Hematopoietic multipotent progenitor cell (in vitro differentiated cells): ENCODE measurements at places on chromosomes 4 and X. TPM values are rescaled to one million over a fixed set of nuclear protein-coding genes. Genes with fewer than 3 reads are reported as not detected.

DNA sequence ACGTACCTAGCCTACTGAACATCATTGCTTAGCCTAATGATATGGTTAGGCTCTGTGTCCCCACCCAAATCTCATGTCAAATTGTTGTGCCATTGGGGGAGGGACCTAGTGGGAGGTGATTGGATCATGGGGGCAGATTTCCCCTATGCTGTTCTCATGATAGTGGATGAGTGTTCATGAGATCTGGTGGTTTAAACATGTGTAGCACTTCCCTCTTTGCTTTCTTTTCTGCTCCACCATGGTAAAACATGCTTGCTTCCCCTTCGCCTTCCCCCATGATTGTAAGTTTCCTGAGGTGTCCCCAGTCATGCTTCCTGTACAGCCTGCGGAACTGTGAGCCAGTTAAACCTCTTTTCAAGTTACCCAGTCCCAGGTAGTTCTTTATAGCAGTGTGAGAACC is 102.6 kb downstream of the RAPGEF2 start:
- no peak for DNase-seq

- DNase-seq = no peak
Observed at GRCh38 chrX:136055651-136056221, 70.5 kb downstream of the SLC9A6 start.

DNA sequence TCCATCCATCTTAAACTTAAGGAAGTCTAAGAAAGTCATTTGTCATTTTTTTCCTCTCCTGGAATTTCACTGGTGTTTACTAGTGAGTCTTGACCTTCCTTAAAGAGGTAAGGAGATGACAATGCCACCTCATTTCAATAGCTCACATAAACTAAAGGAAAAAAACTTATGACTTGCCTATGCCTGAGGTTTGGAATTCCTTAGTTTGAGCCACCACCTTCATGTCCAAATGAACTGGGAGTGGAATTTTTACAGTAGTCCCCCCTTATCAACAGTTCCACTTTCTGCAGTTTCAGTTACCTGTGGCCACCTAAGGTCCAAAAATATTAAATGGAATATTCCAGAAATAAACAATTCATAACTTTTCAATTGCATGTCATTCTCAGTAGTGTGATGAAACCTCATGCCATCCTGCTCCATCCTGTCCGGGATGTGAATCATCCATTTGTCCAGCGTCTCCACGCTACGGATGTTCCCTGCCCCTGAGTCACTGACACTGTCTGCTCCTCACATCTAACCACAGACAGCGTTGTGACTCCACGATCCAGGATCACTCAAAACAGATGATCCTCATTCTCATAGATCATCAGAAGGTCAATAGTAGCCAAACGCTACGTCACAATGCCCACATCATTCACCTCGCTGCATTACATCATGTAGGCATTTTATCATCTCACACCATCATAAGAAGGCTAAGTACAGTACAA is 177.4 kb downstream of the SH3KBP1 start:
- no peak for DNase-seq

DNA sequence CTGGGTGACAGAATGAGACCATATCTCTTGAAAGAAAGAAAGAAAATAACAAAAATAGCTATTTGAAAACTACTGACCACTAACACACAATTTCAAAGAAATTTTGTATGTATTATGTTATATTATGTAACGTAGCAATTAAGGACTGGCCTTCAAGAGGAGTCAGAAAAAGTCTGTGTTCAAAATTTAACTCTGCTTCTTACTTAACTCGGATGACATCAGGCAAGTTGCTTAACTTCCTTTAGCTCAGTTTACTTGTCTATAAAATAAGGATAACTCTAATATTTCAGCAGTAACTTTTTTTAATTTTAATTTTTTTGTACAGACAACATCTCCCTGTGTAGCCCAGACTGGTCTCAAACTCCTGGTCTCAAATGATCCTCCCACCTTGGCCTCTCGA is 14.6 kb upstream of the PRSS12 start:
- no peak for DNase-seq

- no peak for DNase-seq
Observed at GRCh38 chr4:103002551-103002950, 17.0 kb downstream of the SLC9B1 start.

GRCh38 chr4:1055721-1056590 is 44.5 kb downstream of the FGFRL1 start:
- DNase-seq = peak; percentile 88

DNA sequence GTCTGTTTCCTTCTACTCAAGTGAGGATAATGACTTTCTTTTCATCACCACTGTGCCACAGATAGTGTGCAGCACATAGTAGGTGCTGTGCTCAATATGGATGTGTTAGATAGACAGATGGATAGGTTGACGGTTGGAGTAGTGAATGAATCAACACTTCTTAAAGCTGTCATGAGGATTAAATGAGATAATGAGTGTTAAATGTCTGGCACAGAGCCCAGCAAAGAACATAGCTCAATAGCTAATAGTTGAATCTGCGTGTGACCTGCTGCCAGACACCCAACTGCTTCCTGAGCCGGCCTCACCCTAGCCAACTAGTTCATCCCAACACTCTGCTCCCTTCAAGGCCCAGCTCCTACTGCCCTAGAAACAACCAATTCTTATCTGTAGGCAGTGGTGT is 67.7 kb upstream of the PJA1 start:
- no peak for DNase-seq

DNA sequence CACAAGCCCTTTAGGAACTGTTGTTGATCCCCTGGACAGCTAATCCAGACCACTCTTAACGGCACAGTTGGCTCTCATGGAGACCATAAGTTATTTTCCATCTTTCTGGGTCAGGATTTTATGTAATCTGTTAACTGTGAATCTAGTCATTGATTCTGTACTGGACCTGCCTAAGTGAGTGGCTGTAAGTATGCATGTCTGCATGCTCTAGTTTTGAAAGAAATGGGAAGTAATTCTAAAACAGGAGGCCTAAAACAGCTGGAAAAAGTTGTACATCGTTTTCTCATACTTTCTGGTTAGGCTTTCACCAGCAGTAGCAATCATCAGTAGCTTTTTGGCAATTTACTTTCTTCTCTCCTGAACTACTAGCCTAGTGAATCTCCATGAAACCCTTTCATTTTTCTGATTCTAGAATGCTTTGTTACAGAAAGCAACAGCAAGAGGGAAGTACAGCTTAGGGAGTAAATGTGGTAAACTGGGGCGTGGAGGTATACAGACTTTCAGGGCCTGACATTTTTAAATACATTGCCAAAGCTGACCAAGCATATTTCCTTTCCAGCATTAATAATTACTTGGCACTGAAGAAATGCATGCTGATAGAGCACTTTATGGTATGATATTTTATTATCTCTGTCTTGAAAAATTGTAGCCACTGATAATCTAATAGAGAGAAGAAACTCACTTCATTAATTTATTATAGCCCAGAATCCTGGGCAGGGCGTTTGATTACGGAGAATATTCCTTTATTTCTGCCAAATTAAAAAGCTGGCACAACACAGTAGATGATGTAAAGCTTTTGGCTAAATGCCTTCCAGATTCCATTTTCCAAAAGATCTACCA is 202.7 kb downstream of the BANK1 start:
- no peak for DNase-seq

GRCh38 chr4:160034501-160034900 is 931.6 kb downstream of the RAPGEF2 start:
- DNase-seq = no peak

DNA sequence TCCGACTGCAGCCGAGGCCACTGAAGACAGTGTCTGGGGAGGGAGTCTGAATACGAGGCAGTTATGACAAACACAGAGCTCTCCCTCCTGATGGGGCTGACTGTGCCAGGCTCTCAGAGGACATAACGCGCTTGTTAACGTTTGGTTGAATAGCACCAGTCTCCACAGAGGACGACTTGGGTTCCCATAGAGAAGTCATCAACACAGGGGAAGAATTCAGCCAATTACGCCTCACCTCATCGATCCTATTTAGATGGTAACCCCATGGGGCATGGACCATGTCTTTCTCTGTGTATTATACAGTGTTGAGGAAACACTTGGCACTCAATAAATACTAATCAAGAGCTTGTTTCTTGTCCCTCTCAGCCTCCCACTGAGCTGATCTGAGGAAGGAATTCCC is 642.6 kb upstream of the LCORL start:
- DNase-seq = no peak

DNA sequence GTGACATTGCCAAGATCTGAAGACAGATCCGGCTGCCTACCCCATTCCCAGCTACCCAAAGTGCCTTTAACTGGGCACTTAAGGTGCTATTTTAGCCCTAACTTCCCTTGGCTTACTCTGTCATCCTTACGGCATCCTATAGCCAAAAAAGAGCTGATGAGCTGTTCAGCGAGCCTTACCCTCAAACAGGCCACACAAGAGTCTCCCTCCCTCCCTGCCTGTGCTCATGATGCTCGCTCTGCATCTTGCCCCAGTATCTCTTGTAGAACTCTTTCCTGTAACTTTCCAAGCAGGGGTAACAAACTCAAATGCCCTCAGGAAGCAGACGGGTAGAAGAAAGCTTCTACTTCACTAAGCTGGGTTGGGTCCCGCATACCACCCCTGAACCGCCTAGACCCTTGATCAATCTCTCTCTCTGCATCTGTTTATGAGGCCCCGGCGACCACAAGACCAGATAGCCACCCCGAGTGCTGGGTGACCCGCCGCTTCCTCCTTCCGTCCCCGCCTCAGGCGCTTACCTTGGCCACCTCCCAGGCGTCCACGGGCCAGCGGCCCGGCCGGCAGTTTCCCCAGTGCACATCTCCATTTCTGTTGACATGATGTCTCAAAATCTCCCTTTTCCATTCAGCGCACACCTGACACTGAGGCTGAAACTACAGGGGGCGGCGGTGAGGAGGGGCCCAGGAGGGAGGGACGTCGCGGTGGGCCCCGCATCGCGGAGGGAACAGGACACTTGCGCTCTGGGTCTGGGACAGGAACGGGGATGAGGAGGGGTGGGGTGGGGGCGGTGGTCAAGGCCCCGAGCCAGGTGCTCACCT is 663 bp downstream of the CXorf38 start:
- peak; percentile 28 for DNase-seq

GRCh38 chrX:19846995-19847790 is 40.2 kb downstream of the SH3KBP1 start:
- DNase-seq = no peak

DNA sequence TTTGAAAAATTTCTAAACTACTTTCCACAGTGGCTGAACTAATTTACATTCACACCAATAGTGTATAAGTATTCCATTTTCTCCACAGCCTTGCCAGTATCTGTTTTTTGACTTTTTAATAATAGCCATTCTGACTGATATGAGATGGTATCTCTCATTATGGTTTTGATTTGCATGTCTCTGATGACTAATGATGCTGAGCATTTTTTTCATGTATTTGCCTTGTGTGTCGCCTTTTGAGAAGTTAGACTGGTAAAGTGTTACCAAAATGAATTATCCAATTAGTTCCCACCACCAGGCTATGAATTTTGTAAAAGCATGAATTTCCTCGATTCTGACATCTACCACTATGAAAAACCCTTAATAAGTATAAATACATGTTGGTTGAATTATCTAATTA is 242.2 kb upstream of the GK2 start:
- no peak for DNase-seq

DNA sequence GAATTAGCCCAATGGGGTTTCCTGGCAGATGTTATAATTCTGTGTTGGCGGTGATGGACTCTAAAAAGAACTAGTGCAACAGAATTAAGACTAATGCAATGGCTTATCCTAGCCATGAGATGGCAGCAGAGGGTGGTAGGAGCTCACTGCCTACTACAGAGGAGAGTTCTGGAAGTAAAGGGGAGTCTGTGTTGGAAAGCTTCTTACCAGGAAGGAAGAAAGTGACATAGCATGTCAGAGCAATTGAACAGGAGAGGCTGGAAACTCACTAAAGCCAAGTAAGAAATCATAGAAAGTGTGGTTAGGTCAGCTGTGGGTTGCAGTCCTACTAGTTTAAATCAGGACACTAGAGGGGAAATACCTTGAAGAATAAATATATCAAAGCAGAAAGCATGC is 6.3 kb upstream of the TRPC5OS start:
- peak; percentile 13 for DNase-seq

- no peak for DNase-seq
Observed at GRCh38 chr4:174648812-174649211, 126.5 kb upstream of the HPGD start.

DNA sequence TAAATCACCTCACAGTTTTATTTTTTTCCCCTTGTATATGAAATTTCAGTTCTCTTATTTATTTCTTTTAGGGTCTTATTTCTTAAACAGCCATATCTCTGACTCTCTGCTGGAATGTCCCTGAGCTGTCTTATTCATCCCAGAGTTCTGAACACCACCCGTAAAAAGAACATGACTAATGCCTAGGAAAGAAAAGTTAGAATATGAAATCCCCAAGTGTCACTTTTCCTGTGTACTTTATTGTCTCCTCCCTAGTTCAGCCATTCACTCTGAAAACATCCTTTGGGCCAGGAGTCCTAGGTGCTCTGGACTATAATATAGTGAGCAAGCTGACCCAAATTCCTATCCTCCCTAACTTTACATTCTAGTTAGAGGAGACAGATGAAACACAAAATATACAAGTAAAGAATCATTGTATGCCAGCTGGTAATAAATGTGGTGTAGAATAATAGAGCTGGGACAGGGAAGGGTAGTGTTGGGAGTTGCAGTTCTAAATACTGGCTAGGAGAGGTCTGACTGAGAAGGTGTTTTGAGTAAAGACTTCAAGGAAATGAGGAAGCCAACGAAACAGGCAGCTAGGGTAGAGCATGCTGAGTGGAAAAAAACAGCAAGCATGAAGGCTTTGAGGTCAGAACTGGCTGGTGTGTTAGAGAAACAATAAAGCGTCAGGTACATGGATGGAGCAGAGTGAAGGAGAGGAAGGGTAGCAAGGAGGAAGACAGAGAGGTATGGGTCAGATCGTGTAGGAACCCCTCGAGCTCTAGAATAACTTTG is 40.6 kb upstream of the FTHL17 start:
- DNase-seq = no peak

DNA sequence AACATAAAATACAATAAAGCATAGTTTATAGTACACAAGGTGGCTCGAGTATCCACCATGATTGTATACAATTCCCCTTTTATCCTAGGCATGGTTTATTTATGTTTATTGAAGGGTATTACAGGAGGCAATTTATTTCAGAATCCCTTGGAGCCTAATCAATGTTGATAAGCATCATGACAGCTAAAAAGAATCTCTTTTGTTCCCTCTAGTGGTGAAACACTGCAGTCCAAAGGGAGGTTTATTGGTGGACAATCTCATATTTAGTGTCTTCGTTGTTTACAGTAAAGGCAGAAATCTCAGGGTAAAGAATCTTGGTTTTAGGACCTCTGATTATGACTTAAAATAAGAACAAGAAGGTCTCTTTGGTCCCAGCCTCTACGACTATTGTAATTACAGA is 1712.5 kb downstream of the C4orf33 start:
- no peak for DNase-seq

- DNase-seq = no peak
Observed at GRCh38 chr4:34043131-34043530, 2201.2 kb downstream of the ARAP2 start.

Gene ASMT
- total RNA-seq = not detected

Gene MAGEA12
- not detected for total RNA-seq

Gene DOK7
- total RNA-seq = under 0.01 TPM

Gene KDR
- total RNA-seq = not detected

Gene CT45A5
- not detected for total RNA-seq

Gene MAGEA2B
- not detected for total RNA-seq

Gene ZFP42
- not detected for total RNA-seq

Gene LANCL3
- total RNA-seq = 0.27 TPM

Gene SPOCK3
- 4.6 TPM for total RNA-seq

Gene LARP7
- 3.8 TPM for total RNA-seq

Gene GAGE12H
- total RNA-seq = not detected

Gene DNAAF6
- not detected for total RNA-seq

Gene OPHN1
- total RNA-seq = 2.4 TPM

Gene TMEM150C
- 8.6 TPM for total RNA-seq
